ENCODE measurements at places on chromosomes 13 and 19.

DNA sequence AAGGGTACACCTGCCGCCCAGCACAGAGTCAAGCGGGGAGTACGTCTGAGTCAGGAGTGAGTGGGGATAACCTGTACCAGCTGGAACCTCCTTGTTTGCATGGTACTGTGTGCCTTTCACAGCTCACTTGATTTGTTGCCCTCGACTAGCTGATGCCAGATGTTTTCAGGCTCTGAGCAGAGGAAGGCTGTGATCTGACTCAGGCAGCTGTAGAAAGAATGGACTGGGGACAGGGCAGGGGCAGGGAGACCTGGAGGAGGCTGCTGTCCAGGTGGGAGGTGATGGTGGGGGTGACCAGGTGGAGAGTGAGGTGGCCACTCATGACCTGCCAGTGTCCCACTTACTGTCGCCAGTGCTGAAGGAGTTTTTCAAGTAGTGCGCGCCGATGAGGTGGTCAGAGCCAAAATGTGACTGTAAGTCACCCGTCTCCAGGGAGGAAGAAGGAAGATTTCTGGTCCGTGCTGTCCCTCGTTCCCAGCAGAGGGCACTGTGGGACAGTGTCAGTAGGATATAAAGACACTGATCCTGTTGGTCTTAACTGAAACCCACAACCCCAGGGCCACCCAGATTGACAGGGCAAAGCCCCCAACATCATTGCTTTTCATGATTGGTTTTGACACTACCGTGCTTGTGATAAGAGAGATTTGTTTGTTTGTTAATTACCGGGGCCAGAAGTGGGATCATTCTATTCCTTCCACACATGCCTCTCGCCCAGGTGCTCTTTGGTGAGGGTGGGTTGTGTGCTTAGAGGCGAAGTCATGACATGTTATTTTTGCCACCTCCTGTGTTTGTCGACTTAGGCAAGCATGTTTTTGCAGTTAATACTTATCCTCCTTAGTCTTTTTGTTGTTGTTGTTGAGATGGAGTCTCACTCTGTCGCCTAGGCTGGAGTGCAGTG lies 128.4 kb downstream of the DPF1 start:
- H3K4me1 ChIP-seq = 0 out of 2 replicates have a peak, but pooled peaks cover 5% of the 10 kb centered on the region
- H3K36me3 ChIP-seq = peaks cover 9% of the 10 kb centered on the region
- peak overlapping the region; percentile 70 for H3K27ac ChIP-seq
- H3K27me3 ChIP-seq = no peaks in the 10 kb centered on the region

DNA sequence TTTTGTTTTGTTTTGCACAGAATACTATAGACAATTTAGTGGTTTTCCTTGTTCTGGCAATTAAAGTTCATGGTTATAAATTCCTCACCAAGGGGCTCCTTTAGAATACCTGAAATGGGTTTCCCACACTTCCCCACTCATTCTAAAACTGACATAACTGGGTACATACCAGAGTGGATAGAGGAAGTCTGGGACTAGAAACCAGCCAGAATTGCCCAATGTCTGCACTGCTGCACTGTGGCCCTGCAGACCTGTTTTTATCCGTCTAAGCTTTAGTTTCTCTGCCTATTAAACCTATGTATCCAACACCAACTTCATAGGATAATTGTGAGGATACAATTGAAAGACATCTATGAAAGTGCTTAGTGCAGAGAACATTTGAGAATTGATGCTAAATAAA lies 498.6 kb downstream of the KCTD12 start:
- H3K27ac ChIP-seq = no peak overlapping the region
- H3K27me3 ChIP-seq = no peaks in the 10 kb centered on the region
- H3K4me3 ChIP-seq = no peak overlapping the region

DNA sequence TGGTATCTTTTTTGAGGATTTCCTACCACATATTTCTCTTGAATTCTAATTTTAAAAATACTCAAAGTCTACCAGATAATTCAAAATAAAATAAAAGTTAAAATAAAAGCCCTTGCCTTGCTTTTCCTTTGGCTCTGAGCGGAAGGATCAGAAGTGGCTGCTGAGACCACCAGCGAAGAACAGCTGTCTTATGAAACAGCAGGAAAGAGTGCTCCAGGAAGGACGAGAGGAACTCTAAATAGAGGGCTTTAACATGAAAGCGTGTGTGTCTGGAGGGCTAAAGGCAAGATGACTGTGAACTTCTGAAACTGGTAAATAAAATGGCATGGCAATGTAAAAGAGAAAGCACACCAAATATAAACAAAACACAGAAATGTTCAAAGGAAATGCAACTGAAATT lies 521.5 kb upstream of the SPRY2 start:
- H3K36me3 ChIP-seq = no peaks in the 10 kb centered on the region
- no peak overlapping the region for H3K27ac ChIP-seq
- no peak overlapping the region for H3K4me3 ChIP-seq
- peaks cover 14% of the 10 kb centered on the region for H3K4me1 ChIP-seq

GRCh38 chr13:32150794-32151193 lies 119.2 kb downstream of the FRY start:
- H3K36me3 ChIP-seq = no peaks in the 10 kb centered on the region
- no peaks in the 10 kb centered on the region for H3K4me1 ChIP-seq
- H3K27me3 ChIP-seq = no peaks in the 10 kb centered on the region
- H3K27ac ChIP-seq = no peak overlapping the region
- DNase-seq = no peak

GRCh38 chr13:72199640-72200039 lies 332.6 kb upstream of the DACH1 start:
- H3K36me3 ChIP-seq = no peaks in the 10 kb centered on the region
- H3K27ac ChIP-seq = no peak overlapping the region
- H3K27me3 ChIP-seq = no peaks in the 10 kb centered on the region
- peaks cover 8% of the 10 kb centered on the region for H3K4me1 ChIP-seq
- no peak for DNase-seq

- H3K4me3 ChIP-seq = no peak overlapping the region
- H3K4me1 ChIP-seq = no peaks in the 10 kb centered on the region
- DNase-seq = no peak
- no peaks in the 10 kb centered on the region for H3K36me3 ChIP-seq
- H3K27ac ChIP-seq = no peak overlapping the region
Measured at GRCh38 chr13:47904891-47905290, 96.2 kb downstream of the SUCLA2 start.

- no peak for DNase-seq
- H3K27ac ChIP-seq = no peak overlapping the region
- no peaks in the 10 kb centered on the region for H3K36me3 ChIP-seq
- no peak overlapping the region for H3K4me3 ChIP-seq
- H3K27me3 ChIP-seq = no peaks in the 10 kb centered on the region
- peaks cover 21% of the 10 kb centered on the region for H3K4me1 ChIP-seq
Measured at GRCh38 chr13:110380359-110381028, 73.4 kb downstream of the COL4A2 start.

DNA sequence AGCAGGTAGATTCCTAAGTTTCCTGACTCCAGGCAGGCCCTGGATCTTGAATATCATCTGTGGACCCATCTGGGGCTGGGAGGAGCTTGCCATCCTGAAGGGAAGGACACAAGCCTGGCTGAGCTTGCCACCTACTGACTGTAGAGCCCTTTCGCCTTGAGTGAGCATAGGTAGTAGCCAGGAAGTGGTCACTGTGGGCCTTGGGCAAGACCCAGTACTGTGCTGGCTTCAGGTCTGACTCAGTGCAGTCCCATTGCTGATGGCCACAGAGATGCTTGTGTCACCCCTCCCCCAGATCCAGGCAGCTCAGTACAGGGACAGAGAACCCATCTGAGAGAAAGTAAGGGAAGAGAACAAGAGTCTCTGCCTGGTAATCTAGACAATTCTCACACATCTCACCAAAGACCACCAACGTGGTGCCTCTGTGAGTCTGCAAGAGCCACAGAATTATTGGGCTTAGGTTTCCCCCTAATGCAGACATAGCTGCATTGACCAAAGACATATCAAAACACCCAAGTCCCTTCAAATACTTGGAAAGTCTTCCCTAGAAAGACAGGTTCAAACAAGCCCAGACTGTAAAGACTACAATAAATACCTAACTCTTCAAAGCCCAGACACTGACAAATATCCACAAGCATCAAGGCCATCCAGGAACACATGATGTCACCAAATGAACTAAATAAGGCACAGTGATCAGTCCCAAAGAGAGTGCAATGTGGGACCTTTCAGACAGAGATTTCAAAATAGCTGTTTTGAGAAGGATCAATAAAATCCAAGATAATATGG lies 108.2 kb upstream of the WASF3 start:
- no peaks in the 10 kb centered on the region for H3K4me1 ChIP-seq
- no peaks in the 10 kb centered on the region for H3K36me3 ChIP-seq
- H3K4me3 ChIP-seq = no peak overlapping the region
- no peak for DNase-seq
- H3K27me3 ChIP-seq = no peaks in the 10 kb centered on the region

- DNase-seq = no peak
- H3K4me3 ChIP-seq = no peak overlapping the region
- H3K36me3 ChIP-seq = no peaks in the 10 kb centered on the region
- no peak overlapping the region for H3K27ac ChIP-seq
- no peaks in the 10 kb centered on the region for H3K27me3 ChIP-seq
- no peaks in the 10 kb centered on the region for H3K4me1 ChIP-seq
Measured at GRCh38 chr13:42394711-42395085, 122.7 kb downstream of the AKAP11 start.

- peaks cover 38% of the 10 kb centered on the region for H3K4me1 ChIP-seq
- H3K4me3 ChIP-seq = no peak overlapping the region
- H3K36me3 ChIP-seq = no peaks in the 10 kb centered on the region
- peak overlapping the region; percentile 72 for H3K27ac ChIP-seq
Measured at GRCh38 chr19:28394725-28395124, 818.2 kb downstream of the UQCRFS1 start.

- H3K27me3 ChIP-seq = no peaks in the 10 kb centered on the region
- peaks cover 42% of the 10 kb centered on the region for H3K4me1 ChIP-seq
- H3K27ac ChIP-seq = no peak overlapping the region
- H3K4me3 ChIP-seq = peak overlapping the region; percentile 44
Measured at GRCh38 chr13:109779876-109780510, 6.4 kb downstream of the IRS2 start.

- no peaks in the 10 kb centered on the region for H3K4me1 ChIP-seq
- H3K27me3 ChIP-seq = peaks cover 19% of the 10 kb centered on the region
- no peak overlapping the region for H3K4me3 ChIP-seq
- no peak overlapping the region for H3K27ac ChIP-seq
Measured at GRCh38 chr19:45345506-45345860, 4.9 kb downstream of the KLC3 start.

DNA sequence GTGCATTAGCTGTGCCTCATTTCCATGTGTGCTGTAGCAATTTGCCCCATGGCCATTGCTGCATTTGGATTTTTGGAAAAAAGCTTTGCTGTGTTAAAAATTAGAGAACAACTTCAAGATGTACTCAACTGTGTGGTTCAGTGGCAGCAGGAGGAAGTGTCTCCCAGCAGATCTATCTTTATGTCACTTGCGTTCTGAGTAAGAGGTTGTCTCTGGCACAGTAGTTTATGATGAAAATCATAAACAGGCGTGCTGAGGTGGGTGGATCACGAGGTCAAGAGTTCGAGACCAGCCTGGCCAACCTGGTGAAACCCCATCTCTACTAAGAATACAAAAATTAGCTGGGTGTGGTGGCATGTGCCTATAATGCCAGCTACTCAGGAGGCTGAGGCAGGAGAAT lies 29.0 kb upstream of the RNF17 start:
- no peak overlapping the region for H3K27ac ChIP-seq
- H3K4me3 ChIP-seq = no peak overlapping the region
- no peaks in the 10 kb centered on the region for H3K36me3 ChIP-seq
- DNase-seq = no peak
- H3K27me3 ChIP-seq = no peaks in the 10 kb centered on the region
- H3K4me1 ChIP-seq = no peaks in the 10 kb centered on the region

DNA sequence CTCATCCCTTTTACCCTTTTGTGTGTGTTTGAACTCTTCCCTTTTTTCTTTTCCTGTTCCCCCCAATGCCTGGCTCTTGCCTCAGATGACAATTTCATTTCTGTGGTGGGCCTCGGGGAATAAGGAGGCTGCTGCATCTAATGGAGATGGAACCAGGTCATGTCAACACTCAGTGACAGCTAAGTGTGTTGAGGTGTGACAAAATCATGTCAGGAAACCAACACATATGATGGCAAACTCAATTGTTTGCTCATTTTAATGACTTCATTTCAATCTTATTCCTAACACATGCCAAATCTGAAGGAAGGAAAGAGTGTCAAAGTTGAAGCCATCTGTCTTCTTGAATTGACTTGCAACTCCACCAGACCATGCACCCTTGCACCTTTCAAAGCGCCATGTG lies 36.7 kb downstream of the TNFSF11 start:
- no peak for DNase-seq
- no peaks in the 10 kb centered on the region for H3K27me3 ChIP-seq
- H3K4me3 ChIP-seq = no peak overlapping the region
- H3K36me3 ChIP-seq = no peaks in the 10 kb centered on the region
- no peak overlapping the region for H3K27ac ChIP-seq
- no peaks in the 10 kb centered on the region for H3K4me1 ChIP-seq

- DNase-seq = no peak
- H3K27ac ChIP-seq = no peak overlapping the region
- H3K36me3 ChIP-seq = no peaks in the 10 kb centered on the region
Measured at GRCh38 chr19:13071444-13072187, 31.0 kb downstream of the LYL1 start.

DNA sequence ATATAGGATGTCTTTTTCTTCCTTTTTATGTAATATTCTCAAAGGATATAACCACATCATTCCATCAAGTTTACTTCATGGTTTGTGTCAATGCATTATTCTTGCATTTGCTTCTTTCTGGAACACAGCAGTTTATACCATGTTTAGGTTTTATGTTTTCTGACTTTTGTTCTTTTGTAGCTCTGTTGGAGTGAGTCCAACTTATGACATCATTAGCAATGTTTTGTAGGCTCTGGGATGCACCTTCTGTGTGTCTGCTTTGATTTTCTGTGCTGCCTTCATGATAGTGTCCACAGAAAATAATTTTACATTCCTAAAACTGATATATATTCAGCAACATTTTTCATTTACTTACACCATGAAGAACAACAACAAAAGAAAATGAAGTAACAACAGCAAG lies 68.9 kb downstream of the SHISA2 start:
- no peak for DNase-seq
- H3K27me3 ChIP-seq = no peaks in the 10 kb centered on the region
- H3K36me3 ChIP-seq = no peaks in the 10 kb centered on the region
- H3K4me1 ChIP-seq = peaks cover 20% of the 10 kb centered on the region

GRCh38 chr19:41999878-42000208 lies 5.8 kb upstream of the ATP1A3 start:
- DNase-seq = no peak
- peaks cover 62% of the 10 kb centered on the region for H3K27me3 ChIP-seq
- H3K27ac ChIP-seq = no peak overlapping the region
- no peaks in the 10 kb centered on the region for H3K36me3 ChIP-seq

DNA sequence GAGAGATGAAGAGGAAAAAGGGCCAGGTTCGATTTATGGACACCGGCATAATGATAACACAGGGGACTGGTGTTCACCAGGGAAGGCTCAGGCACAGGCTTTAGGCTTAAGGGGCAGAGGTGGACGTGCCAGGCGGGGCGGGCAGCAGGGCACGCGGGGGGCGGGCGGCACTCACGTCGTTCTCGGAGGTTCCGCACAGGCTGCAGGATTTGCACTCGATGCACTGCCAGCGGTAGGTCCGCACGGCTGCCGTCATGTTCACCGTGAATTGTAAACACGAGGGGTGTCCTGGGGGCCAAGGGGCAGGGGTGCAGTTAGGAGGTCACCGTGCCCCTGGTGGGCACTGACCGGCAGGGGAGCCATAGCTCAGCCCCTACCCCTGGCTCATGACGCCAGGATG lies 10.6 kb downstream of the DPF1 start:
- H3K36me3 ChIP-seq = no peaks in the 10 kb centered on the region
- H3K27ac ChIP-seq = 0 out of 2 replicates have a peak overlapping the region, but pooled peaks have one; percentile 32
- no peaks in the 10 kb centered on the region for H3K27me3 ChIP-seq
- no peak for DNase-seq
- no peak overlapping the region for H3K4me3 ChIP-seq

Measured in GM23338 (cell line).